H1 (cell line): ENCODE measurements at places on chromosomes 1 and 21. TPM values are rescaled to one million over a fixed set of nuclear protein-coding genes. Genes with fewer than 3 reads are reported as not detected.

GRCh38 chr1:9069326-9070100 lies at the start of gene SLC2A5:
Gene SLC2A5 (minus strand): TSS chr1:9069635. CDS start chr1:9069536, 99 bp downstream.
- DNase-seq: no peak

GRCh38 chr1:217437376-217437775 lies 193.5 kb downstream of the GPATCH2 start:
- no peak for DNase-seq

GRCh38 chr1:76379506-76379905 lies 305.0 kb downstream of the ST6GALNAC3 start:
- DNase-seq: no peak

GRCh38 chr1:167416506-167416905 lies 101.8 kb downstream of the CD247 start:
- no peak for DNase-seq

- DNase-seq: no peak
Measured at GRCh38 chr1:59014827-59015226, 231.0 kb upstream of the JUN start.

DNA sequence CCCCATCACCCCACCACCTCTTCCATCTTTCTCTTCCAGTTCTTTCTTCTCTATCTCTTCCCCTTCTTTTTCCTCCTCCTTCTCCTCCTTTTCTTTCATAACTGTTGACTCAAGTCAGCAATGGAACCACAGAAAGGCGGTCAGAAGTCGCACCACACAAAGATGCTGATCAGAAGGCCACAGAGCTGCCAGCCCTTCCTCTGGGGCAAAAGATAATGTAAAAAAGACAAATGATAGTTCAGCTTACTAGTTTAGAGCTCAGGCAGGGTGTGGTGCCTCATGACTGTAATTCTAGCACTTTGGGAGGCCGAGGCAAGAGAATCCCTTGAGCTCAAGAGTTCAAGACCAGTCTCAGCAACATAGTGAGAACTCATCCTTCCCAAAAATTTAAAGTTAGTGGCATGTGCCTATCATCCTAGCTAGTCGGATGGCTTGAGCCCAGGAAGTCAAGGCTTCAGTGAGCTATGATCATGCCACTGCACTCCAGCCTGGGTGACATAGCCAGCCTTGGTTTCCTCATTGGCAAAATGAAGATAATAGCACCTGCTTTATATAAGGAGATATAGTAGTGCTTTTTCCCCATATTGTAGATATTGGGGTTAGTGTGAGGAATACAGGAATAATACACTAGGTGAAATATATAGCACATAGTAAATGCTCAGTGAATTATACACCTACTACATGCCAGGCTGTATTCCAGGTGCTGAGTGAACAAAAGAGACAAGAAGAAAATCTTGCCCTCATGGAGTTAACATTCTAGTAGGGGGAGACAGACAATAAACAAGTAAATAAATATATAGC lies 12.5 kb upstream of the IGSF3 start:
- no peak for DNase-seq

DNA sequence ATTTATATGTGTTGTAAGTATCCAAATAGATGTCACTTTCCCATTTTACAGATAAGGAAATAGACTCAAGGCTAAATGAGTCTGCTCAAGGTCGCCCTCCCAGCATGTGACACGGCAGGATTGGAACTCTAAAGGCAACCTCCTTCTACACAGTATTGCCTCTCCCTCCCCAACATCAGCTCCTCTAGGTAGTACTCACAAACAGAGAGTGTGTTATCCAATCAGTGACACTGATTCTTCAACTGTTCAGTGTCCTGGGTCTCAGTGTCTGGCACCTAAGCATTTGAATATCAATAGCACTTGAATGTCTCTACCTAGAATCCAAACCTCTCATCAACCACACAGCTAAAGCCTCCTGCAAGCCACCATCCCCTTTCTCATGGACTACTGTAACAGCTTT lies 87.1 kb downstream of the DAB1 start:
- DNase-seq: no peak

- no peak for DNase-seq
Measured at GRCh38 chr1:147913362-147913942, 10.9 kb downstream of the GJA8 start.

DNA sequence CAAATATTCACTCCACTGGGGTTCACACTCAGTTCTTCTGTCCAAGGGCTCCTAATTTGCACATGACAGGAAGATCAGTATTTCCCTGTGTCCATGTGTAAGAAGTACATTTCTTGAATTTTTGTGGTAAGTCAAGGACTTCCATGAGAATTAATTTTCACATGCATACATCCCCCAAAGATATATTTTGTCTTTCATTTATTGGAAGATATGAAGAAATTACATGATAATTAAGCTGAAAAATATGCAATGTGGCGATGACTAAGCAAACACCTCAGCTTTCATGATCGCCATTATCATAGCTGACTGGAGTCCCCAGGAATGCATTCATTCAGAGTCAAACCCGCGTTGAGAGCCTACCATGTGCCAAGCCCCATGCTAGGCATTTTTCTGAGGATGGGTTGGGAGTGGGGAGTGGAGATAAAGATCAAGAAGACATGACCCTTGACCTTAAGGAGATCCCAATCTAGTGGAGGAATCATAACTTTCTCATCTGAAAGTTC lies 104.6 kb upstream of the F3 start:
- DNase-seq: no peak

- DNase-seq: no peak
Measured at GRCh38 chr1:207565546-207566468, 69.8 kb downstream of the CR1 start.

DNA sequence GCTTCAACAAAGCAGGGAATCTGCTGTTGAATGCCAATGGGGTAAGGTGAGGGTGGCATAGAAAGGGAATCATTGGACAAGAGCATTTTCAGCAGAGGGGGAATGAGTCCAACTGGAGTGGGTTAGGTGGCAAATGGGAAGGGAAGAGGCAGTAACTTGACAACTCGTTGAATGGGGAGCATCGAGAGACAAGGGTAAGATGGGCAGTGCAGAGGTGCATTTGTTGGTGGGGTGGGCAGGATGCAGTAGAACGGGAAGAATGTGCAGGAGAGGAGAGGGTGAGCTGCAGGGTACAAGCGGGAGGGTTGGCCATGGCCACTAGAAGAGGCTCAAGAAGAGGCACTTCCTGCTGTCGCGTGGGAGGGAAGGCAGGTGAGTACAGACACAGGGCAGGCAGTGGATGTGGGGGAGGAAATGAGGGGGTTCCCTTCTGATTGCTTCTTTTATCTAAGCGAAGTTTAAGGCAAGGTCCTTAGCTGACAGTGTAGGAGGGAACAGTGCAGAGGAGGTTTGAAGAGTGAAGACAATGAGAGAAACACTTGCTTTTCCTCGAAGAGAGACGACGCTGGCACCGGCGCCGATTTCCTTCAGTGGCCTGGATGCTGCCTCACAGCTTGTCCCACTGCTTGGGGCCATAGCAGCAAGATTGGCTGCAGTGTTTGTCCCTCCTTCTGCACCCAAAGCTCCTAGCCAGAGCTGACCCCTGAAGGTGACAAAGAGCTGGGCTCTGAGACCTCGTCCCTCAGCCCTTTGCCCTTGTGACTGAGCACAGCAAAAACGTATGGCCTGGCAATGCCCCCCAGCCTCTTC lies 3.2 kb upstream of the IKBKE start:
- DNase-seq: no peak

GRCh38 chr1:116448785-116449385 lies 75.8 kb downstream of the ATP1A1 start:
- no peak for DNase-seq

- DNase-seq: no peak
Measured at GRCh38 chr1:64234714-64235113, 31.3 kb downstream of the UBE2U start.

DNA sequence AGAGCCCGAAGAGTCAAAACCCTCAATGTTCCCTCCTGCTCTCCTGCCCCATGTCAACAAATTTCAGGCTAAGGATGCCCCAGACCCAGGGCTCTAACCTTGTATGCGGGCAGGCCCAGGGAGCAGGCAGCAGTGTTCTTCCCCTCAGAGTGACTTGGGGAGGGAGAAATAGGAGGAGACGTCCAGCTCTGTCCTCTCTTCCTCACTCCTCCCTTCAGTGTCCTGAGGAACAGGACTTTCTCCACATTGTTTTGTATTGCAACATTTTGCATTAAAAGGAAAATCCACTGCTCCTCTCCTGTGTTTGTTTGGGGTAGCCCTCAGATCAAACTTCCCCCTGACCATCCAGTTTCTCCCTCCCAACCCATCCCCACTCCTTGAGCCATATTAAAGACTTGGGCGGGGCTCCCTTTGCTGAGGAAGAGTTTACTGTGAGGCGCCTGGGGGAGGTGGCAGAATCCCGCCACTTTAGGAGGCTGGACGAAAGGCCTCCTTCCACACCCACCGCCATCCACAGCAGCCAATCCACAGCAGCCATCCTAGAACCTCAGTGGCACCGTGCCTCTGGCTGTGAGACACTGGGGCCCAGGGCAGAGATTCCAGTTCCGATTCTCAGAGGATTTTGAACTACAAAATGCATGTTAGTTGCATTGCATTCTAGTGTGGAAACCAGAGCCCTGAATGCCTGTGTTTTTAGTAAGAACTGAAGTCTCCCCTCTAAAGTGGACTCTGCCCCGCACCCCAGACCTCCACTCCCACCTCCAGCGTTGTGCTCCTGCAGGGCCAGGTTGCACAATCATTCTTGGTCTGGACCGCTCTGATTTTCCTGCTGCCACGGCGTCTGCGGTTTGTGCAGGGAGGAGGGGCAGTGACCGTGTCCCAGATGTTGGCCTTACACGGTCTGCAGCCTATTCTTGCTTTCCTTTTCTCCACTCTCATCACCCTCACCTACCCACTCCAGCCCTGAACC lies 3.0 kb downstream of the OLFML3 start:
- no peak for DNase-seq

DNA sequence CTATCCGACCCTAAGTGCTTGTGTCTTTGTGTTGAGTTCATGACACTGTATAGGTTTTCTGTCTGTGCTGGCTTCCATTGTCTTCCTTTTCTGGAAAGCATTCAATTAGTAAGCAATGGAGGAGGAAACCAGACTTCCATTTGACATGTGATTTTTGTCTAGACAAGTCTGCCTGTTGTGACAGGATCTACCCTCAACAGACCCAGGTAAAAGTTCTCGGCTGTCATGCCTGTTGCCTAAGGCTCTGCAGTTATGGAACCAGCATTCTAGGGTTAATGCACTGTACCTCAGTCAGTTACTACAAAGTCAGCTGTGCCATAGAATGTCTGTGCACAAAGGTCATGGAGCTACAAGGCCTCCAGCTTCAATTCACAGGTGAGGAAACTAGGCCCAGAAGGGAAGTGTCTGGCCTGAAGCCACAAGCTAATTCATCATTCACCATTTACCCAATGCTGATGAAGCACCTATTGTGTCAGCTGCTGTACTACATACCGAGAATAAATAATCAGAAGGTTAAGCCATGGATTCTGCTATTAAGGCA lies 72.3 kb downstream of the PLPP3 start:
- no peak for DNase-seq

DNA sequence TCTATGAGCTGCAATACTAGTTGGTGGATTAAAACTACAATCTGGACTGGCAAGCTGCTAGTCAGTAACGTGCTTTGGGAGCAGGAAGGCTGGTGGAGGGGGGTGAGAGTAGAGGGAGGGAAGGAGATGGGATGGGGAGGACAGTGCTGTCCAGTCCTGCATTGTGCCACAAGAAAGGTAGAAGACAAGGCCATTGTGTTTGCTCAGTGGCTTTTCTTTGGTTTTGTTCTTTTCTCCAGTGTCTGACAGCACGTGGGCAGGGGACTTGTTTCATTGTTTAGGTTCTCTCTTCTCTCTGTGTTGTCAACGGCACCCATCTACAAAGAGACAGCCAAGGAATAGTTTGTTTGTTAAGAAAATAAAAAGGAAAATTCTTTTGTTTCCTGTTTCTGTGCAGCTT lies 362.8 kb upstream of the PLXNA2 start:
- DNase-seq: no peak

DNA sequence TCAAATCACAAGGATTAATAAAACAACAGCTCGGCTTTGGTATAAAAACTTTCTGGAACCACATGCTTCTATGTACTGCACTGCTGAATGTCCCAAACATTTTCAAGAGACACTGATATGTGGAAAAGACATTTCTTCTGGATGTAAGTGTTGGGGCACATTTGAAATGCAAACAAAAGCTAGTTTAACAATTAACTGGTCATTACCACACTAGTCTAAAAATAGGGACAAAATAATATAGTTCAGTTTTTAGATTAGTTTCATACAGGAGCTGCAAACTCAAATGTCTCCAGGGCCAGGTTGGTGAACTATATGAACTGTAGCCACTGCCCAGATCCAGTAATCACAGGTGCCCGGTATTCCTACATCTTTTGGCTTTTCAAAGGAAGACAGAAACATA lies 3.2 kb downstream of the IL23R start:
- DNase-seq: no peak

DNA sequence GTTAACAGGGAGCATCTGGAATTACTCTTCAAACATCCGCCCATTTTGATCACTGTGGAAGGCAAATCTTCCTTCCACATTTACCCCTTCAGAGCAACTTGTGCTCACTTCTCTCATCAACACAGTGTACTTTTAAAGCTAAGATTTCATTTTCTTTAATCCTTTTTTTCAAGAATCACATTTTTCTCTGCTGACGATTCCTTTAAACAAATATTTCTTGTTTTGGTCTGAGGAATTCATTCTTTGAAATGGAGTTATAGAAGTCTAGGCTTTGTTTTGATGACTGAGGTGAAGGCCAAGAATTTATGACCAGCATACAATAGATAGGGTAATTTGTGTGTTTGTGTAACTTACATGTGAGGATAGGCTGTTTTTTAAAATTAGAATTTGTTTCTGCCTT lies 25.6 kb downstream of the LRRC42 start:
- DNase-seq: no peak

DNA sequence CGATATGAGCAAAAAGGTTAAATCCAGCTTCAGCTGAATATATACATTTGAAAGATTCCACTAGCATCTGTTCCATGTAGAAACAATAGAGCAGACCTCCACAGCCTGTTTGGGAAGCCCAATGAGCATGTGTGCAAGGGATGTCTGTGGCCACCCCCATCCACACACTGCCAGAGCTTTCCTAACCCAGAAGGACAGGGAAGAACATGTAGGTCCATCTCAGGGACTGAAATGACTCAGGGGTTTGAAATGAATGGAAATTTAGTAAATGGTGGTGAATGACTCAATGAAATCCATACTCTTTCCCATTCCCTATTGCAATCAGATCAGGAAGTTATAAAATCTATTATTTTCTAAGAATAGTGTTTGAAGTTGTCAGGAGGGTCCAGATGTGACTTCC lies 397.2 kb downstream of the DUSP10 start:
- DNase-seq: no peak

Gene CD34
- 0.39 and 0.46 TPM in 2 replicates for total RNA-seq

Gene SPRR2E
- total RNA-seq: not detected in 2 replicates

Gene CD52
- total RNA-seq: 2.4 TPM in 1 of 2 replicates, not detected in the other

Gene NMNAT2
- 20.9 and 23.8 TPM in 2 replicates for total RNA-seq

Gene IL6R
- 2.6 and 3.0 TPM in 2 replicates for total RNA-seq

Gene PSMB2
- total RNA-seq: 88.2 and 91.4 TPM in 2 replicates

Gene ETV3
- total RNA-seq: 23.8 and 26.6 TPM in 2 replicates

Gene SLAMF9
- not detected in 2 replicates for total RNA-seq

Gene OR2G6
- not detected in 2 replicates for total RNA-seq

Gene NCAM2
- total RNA-seq: 0.54 and 1.1 TPM in 2 replicates

Gene TOE1
- total RNA-seq: 14.5 and 15.2 TPM in 2 replicates

Gene CTSS
- total RNA-seq: not detected in 2 replicates

Gene PRAMEF8
- total RNA-seq: not detected in 2 replicates
